ENCODE measurements at places on chromosomes 3 and 15. TPM values are rescaled to one million over a fixed set of nuclear protein-coding genes. Genes with fewer than 3 reads are reported as not detected.

The FGD5 gene
- polyA plus RNA-seq, result 0.17 TPM

The BTD gene
- 35.5 TPM for polyA plus RNA-seq

The LRRC34 gene
- not detected for polyA plus RNA-seq

The TAGLN3 gene
- polyA plus RNA-seq, result 0.51 TPM

The EPHB1 gene
- 0.13 TPM for polyA plus RNA-seq

The PPP1R14D gene
- 0.47 TPM for polyA plus RNA-seq

DNA sequence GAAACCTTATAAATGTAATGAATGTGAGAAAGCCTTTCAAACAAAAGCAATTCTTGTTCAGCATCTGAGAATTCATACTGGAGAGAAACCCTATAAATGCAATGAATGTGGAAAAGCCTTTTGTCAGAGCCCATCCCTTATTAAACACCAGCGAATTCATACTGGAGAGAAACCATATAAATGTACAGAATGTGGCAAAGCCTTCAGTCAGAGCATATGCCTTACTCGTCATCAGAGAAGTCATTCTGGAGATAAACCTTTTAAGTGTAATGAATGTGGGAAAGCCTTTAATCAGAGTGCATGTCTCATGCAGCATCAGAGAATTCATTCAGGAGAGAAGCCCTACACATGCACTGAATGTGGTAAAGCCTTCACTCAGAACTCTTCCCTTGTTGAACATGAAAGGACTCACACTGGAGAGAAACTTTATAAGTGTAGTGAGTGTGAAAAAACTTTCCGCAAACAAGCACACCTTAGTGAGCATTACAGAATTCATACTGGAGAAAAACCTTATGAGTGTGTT is 5.3 kb downstream of the ZNF501 start:
- no peak for DNase-seq

DNA sequence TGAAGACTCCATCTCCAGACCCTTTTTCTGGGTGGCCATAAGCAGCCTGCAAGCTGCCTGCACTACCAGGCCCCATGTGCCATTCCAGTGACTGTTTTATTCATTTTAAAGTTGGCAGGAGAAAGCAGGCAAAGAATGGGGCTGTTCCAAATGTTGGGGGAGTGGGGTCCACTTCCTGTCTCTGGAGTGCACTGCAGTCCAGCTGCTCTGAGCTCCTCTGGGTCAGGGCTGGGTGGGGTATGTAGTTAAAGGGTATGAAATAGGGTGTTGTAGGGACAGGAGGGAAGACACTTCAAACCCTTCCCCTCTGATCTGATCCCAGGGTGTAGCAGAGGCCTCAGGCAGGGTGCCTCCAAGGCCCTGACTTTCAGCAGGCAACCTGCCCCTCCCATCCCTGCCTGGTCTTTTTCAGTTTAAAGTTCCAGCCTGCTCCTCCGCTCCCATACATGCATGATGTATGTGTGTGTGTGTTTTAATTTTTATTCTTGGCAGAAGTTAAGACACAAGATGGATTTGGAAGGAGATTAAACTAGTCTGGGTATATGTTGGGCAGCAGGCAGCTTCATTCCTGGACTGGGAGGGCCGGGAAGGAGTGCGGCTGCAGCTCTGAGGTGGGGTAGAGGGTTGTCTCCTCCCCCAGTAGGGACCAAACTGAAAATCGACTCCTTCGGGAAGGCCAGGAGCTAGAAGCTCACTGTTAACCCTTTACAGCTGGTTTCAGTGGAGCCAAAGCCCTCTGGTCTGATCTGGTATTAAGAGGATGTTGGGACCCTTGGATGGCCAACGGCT is 17.3 kb downstream of the BOC start:
- DNase-seq, result no peak

DNA sequence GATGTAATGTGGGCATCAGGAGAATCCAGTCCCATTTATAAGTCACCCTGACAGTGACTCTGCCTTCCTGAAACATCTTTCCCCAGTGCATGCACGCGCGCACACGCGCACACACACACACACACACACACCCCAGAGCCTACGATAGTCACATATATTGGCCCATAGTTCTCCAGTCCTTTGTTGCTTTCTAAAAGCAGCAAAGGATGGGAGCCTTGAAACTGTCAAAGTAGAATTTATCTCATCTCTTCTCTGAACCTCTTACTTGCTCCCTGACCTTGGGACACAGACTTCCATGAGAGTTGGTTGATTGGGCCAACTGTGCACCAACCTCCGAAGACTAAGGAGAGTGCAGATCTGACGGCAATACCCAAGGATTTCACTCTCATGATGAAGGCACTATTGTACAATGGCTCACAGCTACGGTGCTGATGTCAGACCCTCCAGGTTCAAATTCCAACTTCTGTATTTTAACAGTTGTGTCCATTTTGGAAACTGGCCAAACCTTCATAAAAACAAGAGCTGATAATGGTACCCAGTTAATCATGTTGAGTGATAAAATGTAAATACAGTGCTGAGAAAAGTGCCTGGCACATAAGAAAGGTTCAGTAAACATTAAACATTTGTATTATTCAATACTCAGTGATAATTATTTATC is 8.3 kb downstream of the CPA3 start:
- peak; percentile 19 for DNase-seq

GRCh38 chr15:42510258-42511006 is 15.0 kb downstream of the SNAP23 start:
- DNase-seq, result no peak

DNA sequence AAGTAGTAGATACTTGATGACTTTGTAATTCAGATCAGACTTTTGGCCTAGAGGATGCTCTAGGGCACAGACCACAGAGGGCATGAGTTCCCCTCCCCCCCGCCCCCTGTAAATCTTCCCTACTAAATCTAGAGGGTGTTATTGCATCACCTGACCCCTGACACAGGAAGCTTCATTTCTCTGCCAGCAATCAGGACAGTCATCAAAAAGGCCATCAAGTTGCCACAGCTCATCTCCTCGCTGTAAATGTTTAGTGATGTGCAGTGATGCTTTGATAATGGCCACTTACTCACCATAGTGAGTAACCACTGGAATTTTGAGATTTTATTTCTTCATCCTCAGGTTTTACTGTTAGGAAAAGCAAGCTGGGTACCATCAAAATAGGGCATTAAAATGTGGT is 289.2 kb upstream of the CHRM5 start:
- no peak for DNase-seq
